Renal cortex interstitium (tissue), 15 donors: ENCODE measurements at places on chromosomes 4 and X. TPM values are rescaled to one million over a fixed set of nuclear protein-coding genes. Genes with fewer than 3 reads are reported as not detected.

Gene AMBN
- polyA plus RNA-seq, result 1.6 TPM

Gene SORBS2
- polyA plus RNA-seq, result 86.9 TPM

Gene TEC
- 4.5 TPM for polyA plus RNA-seq

DNA sequence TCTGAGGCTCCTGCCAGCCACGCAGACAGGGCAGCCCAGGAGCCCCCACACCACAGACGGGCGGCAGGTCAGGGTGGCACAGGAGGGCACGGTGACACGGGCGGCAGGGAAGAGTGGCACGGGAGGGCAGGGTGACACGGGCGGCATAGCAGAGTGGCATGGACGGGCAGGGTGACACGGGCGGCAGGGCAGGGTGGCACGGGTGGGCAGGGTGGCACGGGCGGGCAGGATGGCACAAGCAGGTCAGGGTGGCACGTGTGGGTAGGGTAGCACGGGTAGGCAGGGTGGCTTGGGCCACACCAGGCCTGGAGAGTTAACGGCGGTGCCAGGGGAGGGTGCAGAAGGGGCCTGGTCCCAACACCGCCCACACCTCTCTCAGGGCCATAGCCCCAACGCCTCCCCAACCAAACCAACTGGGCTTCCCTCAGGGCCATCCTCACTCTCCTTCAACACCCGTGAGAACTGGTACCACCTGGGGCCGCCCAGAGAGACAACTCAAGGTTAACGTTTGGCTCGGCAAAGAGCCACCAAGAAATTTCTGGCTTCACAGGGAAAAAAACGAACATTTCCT, 3.4 kb downstream of the CTBP1 start:
- DNase-seq, result no peak

DNA sequence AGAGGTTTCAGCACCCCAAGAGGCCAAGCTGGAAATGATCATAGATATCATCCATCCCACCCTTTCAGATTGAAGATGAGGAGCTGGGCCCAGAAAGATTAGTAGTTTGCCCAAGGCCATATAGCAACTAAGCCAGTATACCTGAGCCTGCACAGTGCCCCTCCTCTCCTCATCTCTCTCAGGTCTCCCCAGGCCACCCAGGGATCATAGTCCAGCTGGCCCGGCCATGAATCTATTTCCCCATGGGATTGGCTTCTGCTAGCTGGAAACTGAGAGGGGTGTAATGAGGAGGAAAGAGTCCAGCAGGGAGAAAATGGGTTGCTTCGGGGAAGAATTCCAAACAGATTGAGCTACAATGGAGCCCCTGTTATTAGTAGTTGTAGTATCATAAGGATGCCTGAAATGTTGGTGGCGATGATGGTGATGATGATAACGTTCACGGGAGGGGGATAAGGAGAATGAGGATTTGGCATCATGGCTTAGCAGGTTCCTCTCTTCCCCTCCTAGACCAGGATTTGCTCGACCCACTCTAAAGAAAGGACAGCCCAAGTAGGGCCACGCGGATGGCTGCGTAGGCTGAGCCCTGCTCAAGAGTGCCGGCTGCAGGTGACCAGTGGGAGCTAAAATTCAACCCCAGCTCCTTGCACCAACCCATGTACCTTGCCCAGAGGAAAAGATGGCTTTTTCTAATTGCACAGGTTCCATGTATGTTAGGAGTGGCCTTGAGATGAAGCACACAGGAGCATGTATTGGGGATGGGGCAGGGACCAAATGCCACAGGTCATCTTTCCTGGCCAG, 117.8 kb upstream of the PJA1 start:
- DNase-seq, result no peak

Gene FAM133A
- polyA plus RNA-seq, result 0.14 TPM

- DNase-seq, result no peak
Measured at GRCh38 chr4:26161030-26161824, 159.6 kb upstream of the RBPJ start.

Gene ABLIM2
- 5.6 TPM for polyA plus RNA-seq

DNA sequence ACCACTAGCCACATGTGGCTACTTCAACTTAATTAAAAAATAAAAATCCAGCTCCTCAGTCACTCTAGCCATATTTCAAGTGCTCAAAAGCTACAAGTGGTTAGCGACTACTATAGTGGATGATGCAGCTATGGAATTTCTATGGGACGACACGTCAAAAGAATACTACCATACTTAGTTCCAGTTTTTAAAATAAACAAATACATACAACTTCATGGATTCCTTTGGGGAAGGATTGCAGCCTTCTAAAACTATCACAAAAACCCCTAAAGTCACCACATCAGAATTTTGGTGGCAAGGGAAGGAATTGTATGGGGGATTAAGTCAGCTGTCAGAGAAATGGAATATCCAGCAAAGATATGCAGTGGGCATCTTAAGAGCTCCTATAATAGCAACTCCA, 6.5 kb downstream of the ZNF280C start:
- no peak for DNase-seq

GRCh38 chr4:150096625-150097024, 18.4 kb downstream of the DCLK2 start:
- DNase-seq, result no peak

GRCh38 chr4:150005537-150005936, 72.7 kb upstream of the DCLK2 start:
- DNase-seq, result no peak

GRCh38 chr4:125101719-125102118, 213.0 kb upstream of the FAT4 start:
- no peak for DNase-seq

- no peak for DNase-seq
Measured at GRCh38 chrX:110218591-110218990, 99.3 kb downstream of the AMMECR1 start.

Gene CYLC1
- polyA plus RNA-seq, result not detected

DNA sequence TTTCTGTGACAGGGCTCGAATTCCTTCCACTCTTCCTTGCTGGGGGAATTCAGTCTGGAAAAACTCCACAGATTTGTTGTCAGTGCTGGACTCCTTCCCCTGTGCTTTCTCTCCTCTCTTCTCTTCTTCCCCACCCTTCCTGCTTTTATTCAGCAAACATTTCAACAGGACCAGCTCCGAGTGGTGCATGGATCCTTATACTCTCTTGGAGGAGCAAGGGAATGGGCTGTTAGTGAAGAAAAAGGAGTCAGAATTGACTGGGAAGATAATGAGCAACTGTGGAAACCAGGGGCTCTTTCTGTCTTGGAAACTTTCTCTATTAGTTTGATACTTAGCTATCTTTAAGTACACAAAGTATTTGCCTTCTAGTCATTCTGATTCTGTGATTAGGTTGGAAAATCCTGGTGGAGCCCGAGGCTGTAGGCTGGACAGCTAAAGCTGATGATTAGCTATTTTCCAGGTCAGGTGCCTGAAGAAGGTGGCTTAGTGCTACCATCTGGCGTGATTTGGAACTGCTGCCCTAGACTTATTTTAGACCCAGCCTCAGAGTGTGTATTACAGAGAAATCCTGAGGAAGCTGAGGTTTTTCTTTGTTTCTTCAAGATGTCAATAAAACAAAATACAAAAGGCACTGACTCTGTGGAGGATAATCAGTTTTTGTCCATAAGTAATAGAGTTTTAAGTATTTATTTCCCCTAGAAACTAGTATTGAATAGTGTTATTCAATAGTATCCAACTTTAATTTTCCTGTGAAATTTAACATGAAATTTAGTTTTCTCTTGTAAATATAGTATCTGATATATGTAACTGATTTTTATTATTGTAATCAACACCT, 38.4 kb downstream of the NAP1L5 start:
- peak; percentile 36 for DNase-seq

Gene RASGEF1B
- 10.4 TPM for polyA plus RNA-seq

- no peak for DNase-seq
Measured at GRCh38 chr4:16079046-16079445, 4.8 kb downstream of the PROM1 start.

DNA sequence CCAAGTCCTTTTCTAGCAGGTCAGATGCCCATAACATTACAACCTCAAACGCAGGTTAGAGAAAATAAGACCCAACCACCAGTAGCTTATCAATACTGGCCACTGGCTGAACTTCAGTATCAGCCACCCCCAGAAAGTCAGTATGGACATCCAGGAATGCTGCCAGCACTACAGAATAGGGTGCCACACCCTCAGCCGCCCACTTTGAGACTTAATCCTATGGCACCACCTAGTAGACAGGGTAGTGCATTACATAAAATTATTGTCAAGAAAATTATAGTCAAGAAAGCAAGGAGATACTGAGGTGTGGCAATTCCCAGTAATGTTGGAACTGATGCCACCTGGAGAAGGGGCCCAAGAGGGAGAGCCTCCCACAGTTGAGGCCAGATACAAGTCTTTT, 19.9 kb upstream of the TRIM61 start:
- DNase-seq, result no peak

- DNase-seq, result no peak
Measured at GRCh38 chr4:187972135-187972534, 23.4 kb upstream of the ZFP42 start.

Gene GDPD2
- 0.99 TPM for polyA plus RNA-seq

DNA sequence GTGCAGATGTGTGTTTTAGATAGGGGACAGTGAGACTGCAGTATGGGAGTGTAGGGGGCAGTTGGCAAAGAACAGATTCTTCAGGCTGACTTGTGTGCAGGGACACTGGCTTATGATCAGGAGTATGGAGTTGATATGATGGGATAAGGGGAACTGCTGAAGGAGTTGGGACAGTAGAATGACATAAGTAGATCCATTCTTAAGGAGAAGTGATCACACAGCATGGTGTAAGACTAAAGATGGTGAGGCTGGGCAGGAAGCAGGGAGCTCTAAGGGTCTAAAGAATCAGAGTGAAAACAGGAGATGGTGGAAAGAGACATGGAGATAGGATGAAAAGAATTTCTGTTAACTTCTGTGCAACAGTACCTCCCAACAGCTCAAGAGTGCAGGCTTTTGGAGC, 70.7 kb downstream of the REELD1 start:
- DNase-seq, result no peak

DNA sequence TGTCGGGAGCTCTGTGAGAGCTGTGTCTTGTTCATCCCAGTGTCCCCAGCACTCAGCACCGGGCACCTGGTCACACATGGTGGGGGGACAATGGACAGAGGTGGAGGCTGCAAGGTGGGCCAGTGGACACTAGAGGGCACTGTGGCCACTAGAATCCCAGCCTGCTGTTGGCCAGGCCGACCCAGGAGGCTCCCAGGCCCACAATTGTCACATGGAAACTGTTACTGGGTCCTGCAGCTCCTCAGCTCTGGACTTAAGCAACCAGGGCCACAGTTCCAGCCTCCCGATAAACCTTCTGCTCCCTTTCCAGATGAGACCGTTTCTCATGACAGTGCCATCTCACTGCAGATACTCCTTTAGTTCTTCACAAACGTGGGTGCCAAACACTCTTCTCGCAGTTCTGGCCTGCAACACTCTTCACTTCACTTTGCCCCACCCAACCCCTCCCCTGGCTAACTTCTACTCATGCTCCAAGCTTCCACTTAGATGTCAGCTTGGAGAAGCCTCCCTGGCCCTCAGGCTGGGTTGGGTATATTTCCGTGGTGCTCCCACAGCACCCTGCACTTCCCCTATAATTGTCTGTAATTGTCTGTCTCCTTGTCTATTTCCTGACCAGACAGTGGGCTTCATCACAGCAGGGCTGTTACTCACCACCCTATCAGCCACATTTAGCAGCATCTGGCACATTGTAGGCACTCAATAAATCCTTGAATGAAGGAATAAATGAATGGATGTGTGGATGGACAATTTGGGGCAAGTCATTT, 3.5 kb upstream of the IQSEC2 start:
- DNase-seq, result peak; percentile 40

DNA sequence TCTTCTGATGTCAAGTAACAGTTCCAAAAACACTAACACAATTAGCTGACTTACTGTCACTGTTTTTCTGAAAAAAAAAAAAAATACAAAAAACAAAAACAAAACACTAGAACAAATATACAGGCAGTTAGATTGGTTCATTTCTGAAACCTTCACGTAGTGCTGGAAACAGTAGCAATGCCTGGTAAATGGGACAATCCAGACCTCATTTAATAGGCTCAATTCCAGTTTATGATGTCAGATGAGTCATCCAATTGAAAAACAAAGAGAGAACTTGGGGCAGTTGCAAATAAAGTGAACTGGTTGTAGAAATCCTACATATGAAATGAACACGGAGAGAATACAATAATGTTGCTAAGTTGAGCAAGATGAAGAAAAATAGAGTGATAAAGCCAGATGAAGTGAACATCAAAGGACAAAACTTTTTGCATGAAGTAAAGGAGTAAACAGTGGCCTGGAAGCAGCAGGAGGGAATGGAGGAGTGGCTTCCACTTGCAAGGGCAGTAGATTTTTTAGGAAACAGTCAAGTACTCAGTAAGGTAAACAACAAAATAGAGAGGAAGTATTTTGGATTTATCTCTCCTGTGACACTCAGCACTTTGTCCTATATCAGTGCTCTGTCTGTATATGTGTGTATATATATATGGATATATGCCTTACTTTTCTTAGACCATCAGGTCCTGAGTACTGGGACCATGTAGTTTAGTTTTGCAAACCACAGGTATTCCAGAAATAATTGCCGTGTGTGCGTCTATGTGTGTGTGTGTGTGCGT, 39.3 kb upstream of the MAGEA10 start:
- DNase-seq, result no peak

DNA sequence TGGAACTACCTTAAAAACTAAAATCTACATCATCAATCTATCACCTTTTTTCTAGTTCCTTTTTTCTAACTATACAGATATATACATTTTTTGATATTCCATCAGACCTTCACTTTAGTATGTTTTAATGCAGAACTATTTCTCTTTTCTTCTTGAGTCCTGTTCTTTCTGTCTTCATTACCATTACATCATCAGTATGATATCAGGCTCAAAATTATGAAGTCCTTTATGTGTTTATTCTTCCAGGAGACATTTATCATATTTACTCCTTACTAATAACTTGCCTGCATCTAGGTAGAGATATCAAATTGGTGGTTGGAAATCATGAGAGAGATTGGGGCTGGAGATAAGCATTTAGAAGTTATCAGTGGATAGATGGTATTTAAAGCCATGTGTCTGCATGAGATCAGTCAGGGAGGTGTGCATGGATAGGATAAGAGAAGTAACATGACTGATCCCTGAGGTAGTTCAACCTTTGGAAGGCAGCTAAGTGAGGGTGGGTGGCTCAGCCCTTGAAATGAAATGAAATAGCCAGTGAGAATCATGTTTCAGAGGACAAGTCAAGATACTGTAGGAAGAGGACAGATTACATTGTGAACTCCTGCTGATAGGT, 43.1 kb downstream of the MRPL1 start:
- DNase-seq, result no peak

GRCh38 chr4:104501290-104501689, 6.6 kb upstream of the CXXC4 start:
- DNase-seq, result no peak

Gene ANAPC4
- 34.7 TPM for polyA plus RNA-seq

DNA sequence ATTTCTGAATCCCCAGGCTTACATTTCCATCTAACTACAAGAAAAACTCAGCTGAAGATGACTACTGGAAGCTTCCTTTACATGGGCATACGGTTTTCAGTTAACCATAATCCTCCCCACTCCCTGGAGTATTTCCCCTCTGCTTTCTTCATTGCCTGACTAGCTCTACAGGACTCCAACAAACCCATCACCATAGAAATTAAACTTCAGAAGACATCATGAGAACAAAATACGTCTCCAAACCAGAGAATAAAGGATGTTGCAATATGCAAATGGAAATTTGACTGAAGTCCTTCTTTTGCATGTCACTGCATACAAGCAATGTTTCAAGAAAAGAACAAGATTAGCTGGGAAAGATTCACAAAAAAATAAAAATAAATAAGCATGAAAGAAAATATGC, 170.2 kb upstream of the PCDH18 start:
- no peak for DNase-seq

- no peak for DNase-seq
Measured at GRCh38 chr4:140867356-140867755, 111.2 kb upstream of the TBC1D9 start.
